Muscle of leg (tissue), 16 donors: ENCODE measurements at places on chromosomes 1 and 21. TPM values are rescaled to one million over a fixed set of nuclear protein-coding genes. Genes with fewer than 3 reads are reported as not detected.

- peak; percentile 96 for DNase-seq
These were observed 2.2 kb downstream of the NEK7 start for GRCh38 chr1:198158735-198159589.

DNA sequence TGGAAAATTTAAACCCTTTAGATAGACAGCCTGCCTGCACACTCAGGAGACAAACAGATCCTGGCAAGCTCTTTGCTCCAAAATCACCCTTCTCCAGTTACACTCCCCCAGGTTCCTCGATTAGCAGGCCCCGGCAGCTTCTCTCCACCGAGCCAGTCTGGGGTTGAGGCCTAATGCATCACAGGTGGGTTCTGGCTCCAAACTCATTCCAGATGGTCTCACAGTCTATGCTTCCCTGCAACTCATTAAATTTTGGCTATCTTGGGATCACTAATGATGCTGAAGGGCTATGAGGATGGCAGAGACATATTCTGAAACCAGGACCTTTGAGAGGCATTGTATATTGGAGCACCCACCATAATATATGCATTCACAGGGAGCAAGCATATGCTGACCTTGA, 559.8 kb upstream of the USP24 start:
- peak; percentile 33 for DNase-seq

VAV3 gene
- total RNA-seq: 4.1 TPM

- DNase-seq: no peak
These were observed 53.8 kb downstream of the PCNT start for GRCh38 chr21:46377789-46378188.

SPRR1A gene
- total RNA-seq: not detected
